ENCODE measurements at places on chromosomes 6 and 20. TPM values are rescaled to one million over a fixed set of nuclear protein-coding genes. Genes with fewer than 3 reads are reported as not detected.

MAFB gene
- 0.31 TPM for total RNA-seq

DNA sequence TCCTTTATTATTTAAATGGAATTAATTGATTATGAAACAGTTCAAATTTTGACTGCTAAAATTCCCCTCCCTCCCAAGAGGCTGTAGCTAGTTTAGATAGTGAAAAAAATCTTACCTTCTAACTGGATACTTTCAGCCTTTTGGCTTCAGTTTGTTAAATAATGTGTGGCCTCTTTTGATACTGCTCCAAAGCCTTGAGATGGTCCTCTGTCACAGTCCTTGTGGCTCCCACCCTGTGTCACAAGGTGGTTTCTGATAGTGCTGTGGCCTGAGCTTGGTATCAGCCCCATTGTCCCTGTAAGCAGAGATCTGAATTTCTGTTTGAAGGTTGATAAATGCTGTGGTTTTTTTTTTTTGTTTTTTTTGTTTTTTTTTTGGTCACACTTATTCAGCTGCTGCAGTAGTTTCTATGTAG, 20.8 kb downstream of the PANK2 start:
- no peak for DNase-seq

- peak; percentile 2 for DNase-seq
These were observed 42.4 kb downstream of the DHX35 start for GRCh38 chr20:39004508-39004907.

RBM12 gene
- total RNA-seq: 72.7 TPM

GRCh38 chr6:15522427-15522826, 140.4 kb downstream of the DTNBP1 start:
- DNase-seq: no peak

DNA sequence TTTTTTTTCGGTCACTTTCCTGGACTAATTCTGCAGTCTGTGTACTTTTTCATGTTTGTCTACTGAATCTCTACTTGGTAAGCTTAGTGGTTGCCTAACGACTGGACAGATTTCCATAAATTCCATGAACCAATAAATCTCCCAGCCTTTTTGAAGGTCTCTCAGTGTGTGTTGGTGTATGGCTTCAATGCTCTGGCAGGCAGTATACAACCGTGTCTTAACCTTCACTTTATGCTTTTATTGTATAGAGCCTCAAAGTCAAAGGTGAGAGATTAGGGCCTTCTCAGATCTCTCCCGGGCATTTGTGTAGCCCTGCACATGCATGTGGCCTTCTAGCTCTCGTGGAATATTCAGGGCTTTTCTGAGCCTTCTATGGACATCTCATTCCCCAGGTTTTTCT, 14.3 kb upstream of the CMTR1 start:
- DNase-seq: no peak

DNA sequence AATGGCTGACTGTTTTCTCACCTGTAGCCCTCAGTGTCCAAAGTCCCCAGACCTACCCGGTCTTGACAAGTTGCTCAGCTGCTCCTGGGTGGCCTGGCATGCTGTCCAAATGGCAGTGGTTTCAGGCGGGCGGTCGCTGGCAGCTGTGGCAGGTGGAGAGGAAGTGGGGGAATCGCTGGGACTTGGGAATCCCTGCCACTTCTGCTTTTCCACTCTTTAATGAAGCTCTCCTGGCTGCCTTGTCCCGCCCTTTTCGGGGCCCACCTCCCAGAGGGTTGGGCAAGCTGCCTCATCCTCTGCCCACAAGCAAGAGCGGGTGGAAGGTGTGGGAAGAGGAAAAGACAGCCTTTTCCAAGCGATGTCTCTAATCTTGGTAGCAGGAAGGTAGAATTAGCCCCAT, at the start of gene OCSTAMP:
OCSTAMP (minus strand) TSS at position 194 of the 400 bp plus-strand sequence; CDS start at position 100, 94 bp downstream.
- DNase-seq: no peak

AARS2 gene
- total RNA-seq: 41.5 TPM

PRPH2 gene
- not detected for total RNA-seq

SLC17A3 gene
- total RNA-seq: not detected

- DNase-seq: no peak
These were observed 8.2 kb downstream of the CDC25B start for GRCh38 chr20:3804254-3804751.

Data from G401 (cell line).